ENCODE measurements at places on chromosomes 1 and 21.

DNA sequence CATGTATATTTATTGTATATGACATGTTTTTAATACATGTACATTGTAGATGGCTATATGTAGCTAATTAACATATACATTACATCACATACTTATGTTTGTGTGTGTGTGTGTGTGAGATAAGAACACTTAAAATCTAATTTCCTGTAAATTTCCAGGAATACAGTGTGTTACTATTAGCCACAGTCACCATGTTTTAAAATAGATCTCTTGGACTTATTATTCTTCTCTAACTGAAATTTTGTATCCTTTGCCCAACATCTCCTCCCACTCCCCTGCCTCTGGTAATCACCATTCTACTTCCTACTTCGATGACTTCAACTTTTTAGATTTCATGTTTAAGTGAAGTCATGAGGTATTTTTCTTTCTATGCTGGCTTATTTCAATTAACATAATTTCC lies 64.8 kb downstream of the FCRL5 start:
- no peak for DNase-seq

DNA sequence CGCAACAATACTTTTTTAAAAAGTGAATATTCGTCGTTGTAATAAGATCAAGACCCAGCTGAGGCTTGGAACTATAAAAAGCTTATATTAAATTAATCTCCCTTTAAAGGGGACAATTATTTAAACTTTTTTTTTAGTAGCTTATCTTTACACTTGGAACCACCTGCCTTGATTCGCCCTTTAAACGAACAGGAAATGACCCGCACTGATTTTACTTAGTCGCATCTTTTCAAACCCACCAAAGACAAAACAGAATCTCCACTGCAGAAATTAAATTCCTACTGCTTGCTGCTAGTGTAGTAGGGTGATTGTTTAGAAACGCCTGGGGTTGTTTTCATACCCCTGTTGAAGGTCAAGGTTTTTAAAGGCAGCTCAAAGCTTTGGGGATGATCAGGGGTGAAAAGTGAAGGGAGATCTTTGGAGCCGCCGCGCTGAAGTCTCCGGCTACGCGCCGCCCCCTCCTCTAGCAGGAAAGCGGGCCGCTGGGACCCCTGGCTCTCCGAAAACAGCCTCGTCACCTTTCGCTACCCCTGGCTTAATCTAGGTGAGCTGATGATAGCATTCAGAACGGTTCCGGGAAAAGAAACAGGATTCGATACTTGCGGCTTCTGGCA lies 163.4 kb downstream of the RUNX1 start:
- no peak for DNase-seq

DNA sequence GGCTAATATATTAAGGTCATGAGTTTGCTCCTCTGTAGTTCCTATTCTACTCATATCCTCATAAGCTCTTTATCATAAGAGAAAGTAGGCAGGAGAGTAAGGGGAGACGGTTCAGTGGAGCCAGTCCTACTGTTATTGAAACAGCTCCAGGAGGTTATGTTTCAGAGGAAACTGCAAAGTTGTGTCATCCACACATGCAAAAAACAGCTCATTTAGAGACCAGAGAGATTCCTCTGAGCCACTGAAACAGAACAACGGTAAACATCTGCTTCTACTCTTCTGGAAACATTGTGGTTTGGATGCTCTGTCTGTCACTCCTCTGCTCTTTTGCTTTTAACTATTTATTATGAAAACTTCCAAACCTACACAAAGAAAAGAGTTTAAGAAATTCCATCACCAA lies 66.3 kb upstream of the PPP2R5A start:
- no peak for DNase-seq

- DNase-seq = no peak
Measured at GRCh38 chr1:12542138-12542465, 75.9 kb downstream of the DHRS3 start.

DNA sequence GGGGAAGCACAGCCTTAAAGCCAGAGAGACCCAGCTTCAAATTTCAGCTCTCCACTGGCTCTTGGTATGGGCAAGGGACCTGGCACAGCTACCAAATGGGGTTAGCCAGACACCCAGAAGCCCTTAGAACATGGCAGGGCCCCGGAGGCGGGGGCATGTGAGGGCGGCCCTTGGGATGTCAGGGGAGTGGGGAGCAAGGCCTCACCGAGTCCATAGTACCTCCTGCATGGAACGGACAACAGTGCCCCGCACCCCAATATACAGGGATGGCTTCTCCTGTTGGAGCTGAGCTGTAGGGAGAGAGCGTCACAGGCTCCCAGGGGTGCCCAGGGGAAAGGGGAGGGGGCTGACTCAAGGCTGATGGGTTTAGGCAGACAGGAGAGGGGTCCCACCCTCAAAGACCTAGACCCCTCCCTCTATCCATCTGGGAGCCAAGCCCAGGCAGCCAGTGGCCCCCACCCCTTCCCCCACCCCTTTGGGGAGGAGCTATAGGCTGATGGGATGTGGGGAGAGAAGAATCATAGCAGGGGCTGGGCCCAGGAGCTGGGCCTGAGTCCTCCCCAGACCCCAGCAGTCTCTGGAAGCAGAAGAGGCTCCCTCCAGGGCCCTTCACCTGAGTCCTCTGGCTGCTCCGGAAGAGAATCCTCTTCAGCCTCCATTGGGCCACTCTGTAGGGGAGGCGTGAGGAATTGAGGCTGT lies 16.5 kb downstream of the SPOCD1 start:
- DNase-seq = no peak

DNA sequence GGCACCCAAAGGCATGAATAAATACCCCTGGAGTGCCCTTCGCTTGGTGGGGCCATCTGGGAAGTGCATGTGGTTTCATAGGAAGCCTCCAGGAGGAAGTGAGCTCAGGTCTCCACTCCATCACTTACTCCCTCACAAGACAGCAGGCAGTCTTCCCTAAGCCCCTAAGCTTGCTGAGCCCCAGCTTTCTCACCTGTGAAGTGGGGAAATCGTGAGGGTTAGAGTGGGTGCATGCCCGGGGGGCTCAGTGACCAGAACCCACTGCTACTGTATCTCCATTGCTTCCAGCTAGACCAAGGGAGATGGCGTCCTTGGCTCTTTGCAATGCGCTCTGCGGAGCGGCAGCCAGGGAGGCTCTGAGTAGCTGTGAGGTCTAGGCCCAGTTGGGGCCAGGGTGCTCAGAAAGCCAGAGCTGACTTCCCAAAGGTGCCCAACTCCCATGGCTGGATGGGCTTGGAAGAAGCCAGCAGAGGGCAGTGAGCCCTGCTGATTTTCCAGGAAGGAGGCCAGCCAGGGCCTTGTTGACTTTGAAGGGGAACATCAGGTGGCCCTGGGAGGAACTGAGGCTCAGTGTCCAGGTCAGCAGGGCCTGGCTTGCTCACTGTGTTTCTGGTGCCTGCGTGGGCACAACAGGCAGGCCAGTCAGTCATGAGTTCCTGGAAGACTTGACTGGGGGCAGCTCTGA lies 27.3 kb downstream of the CDCP2 start:
- no peak for DNase-seq

DNA sequence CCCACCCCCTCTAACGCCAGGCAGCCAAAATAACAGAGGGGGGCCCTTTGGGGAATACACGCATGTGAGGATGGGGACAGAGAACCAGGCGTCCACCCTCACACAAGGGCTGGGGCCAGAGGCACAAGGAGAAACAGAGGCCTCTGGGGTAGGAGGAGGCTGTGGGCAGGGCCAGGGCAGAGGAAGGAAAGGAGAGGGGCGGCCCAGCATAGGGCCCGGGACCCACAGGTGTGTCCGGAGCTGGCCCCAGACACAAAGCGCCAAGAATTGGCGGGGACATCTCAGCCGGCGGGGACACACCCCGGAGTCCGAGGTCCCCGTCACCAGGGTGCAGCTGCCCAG lies 6.7 kb downstream of the PLEKHG5 start:
- no peak for DNase-seq

DNA sequence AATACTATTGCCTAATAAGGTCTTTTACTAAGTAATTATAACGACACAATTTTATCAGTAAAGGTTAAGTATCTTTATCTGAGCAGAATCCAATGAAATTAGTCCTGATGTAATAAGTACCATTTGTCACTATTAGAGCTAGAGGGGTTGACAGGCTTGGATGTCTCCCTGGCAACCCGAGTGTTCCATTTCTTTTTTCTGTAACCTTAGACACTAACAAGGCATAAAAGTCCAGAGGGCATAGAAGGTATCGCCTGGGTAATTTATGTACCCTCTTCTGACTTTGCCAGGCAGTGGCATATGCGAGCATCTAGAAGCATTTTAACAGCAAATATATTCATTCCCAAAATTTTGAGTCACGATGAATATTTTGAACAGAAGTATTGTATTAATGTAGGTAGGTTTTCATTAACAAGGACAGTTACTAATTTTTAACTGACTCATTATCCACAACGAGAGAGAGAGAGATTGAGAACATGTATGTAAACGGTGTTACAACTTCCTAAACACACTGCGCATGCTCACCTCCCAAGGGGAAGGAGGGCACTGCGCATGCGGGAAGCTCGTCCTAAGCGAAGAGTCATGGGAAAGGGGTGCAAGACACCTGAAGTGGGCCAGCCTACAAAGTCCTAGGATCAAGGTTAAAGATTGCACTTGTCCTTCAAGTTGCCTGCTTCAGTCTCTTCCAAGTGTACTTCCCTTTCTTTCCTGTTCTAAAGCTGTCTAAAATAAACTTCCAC lies 423.9 kb downstream of the DSCAM start:
- DNase-seq = no peak

- DNase-seq = no peak
Measured at GRCh38 chr1:153534925-153535241, 908 bp downstream of the S100A6 start.

All from stimulated activated CD8-positive, alpha-beta memory T cell treated with anti-CD3 and anti-CD28 coated beads, Interleukin-12 subunit alpha, Interleukin-12 subunit beta, amount 100 ng/mL, for 4 hours (primary cell).